Left colon (tissue), 2 donors: ENCODE measurements at places on chromosomes 4 and X.

DNA sequence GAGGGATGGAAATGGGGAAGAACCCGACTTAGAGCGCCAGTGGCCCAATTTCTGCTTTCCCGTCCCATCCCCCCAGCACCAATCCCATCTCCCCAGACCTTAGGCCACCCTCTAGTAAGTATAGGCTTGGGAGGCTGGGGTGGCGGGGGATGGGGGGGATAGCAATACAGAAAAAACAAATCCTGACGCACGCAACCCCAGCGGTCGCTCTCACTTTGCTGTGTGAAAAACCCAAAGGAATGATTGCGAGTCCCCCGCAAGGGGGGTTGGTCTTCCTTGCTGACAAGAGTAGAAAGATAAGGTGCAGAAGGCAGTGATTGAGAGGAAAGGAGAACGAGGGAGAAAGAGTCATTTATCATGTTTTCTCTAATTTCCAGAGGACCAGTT, 863 bp downstream of the CPE start:
- no peak for DNase-seq

DNA sequence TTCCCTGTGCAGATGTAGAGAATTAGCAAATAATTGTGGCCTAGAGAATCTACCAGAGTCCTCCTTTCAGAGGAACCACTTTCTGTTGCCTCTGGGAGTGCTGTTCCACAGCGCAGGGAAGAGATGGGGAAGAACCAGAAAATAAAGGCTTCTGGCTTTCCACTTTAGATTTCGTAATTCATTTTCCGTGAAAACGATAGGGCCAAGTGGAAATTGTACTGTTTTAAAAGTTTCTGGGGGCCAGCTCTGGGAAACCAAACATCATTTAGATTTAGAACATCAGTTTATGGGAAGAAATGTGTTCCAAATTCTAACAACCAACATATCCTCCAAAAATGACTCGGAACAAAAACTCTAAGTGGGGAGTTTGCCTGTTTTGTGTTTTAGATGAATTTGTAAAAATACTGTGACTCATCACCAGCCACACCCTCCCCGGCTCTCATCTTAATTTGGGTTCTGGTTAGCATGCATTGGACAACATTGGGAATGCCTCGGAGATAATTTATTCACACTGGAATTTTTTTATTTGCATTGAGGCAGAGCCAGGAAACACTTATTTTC, 65.2 kb upstream of the LNX1 start:
- no peak for DNase-seq

DNA sequence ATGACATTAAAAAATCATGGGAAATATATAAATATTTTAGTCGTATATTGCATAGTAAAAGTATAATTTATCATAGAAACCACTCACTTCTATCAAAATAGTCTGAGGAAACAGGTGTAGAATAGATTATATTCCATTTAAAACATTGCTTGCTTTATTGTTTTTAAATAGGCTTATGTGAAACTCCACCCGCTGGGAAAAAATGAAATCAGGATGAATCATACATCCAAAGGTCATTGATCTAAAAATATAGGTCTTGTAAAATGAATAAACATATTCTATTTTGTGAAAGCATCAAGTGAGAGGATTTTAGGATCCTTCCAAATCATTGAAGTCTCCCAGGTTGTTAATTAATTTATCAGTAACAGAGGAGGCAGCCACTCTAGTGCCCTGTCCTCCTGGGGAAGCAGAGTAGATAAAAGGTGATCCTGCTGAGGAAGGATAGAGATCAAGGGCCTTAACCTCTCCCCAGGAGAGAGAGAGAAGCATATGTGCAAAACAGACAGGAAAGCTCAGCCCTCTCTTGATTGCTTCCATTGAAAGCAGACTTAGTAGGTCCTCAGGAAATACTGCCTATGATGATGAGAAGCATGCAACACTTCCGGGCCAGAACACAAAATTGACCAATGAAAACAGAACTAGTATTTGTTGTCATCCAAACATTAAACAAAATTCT, 96.8 kb upstream of the MAP9 start:
- DNase-seq, result no peak

- DNase-seq, result no peak
Measured at GRCh38 chr4:184544788-184545409, 70.5 kb upstream of the IRF2 start.

GRCh38 chr4:2395584-2395983, 22.9 kb downstream of the ZFYVE28 start:
- no peak for DNase-seq

DNA sequence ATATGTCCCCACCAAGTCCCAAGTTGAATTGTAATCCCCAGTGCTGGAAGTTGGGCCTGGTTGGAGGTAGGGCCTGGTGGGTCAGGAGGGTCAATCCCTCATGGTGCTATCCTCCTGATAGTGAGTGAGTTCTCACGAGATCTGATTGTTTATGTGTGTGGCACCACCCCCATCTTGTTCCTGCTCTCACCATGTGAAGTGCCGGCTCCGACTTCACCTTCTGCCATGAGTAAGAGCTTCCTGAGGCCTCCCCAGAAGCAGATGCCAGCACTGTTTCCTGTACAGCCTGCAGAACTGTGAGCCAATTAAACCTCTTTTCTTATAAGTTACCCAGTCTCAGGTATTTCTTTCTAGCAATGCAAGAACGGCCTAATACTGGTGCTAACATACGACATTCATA, 22.7 kb upstream of the TMEM33 start:
- no peak for DNase-seq
